ENCODE measurements at places on chromosomes 5 and 9.

GRCh38 chr5:147832541-147832940, 1.1 kb upstream of the SPINK1 start:
- no peak overlapping the region for H3K4me3 ChIP-seq
- H3K4me1 ChIP-seq = no peaks in the 10 kb centered on the region
- no peak overlapping the region for H3K27ac ChIP-seq
- no peak for DNase-seq

DNA sequence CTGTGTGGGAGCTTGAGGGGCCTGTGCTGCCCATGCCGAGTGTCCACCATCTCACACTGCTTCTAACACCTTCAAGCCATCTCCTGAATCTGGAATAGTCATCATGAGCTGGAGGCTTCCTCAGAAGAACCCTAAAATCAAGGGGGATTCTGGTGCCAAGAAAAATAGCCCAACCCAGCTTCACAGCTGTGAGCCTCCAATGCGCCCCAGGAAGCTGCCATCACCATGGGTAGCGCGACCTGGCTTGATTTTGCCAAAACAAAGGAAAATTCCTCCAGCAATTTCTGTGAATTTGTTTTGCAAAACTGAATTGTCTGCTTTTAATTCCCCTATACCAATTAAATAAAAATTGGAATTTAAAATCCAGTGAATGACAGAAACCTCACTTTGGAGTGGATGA, 6.2 kb upstream of the TIFAB start:
- no peak for DNase-seq
- H3K27me3 ChIP-seq = peaks cover 10% of the 10 kb centered on the region
- no peaks in the 10 kb centered on the region for H3K4me1 ChIP-seq
- no peak overlapping the region for H3K27ac ChIP-seq
- H3K4me3 ChIP-seq = no peak overlapping the region

- no peak for DNase-seq
- peaks cover 24% of the 10 kb centered on the region for H3K36me3 ChIP-seq
- H3K4me3 ChIP-seq = no peak overlapping the region
- no peaks in the 10 kb centered on the region for H3K4me1 ChIP-seq
Measured at GRCh38 chr5:137712139-137712667, 23.7 kb downstream of the KLHL3 start.

DNA sequence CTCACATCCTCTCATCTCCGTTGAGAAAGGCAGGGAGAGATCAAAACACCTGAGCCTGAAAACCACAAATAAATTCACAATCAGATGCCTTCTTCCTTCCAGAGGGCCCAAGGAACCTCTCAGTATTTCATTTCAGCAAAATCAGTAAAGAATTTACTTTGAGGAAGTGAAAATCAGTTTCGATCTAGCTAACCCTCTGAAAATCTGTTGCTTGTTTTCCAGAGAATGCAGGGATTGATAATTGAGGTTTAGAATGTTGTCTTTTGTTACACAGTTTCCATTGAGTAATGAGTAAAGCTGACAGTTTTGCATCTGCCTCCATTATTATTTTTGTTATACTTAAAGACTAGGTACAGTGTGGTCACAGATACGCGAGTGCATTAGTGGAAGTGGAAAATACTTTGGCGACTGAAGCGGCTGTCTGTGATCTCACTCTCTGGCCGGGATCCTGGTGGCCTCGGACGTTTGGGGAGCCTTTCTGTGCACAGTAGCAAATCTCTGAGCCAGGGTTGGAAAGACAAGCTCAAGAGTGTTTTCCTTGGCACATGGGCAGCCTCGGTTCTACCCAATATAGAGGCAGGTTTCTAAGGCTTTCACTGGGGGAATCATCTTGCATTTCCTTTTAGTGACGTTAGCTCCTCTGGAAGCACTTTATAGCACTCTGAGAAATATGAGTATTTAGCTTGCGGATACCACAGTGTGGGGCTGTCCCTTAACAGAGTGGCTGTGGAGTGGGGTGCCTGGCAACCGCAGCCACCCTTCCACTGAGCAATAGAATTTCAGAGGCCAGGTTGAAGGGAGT, 32.2 kb upstream of the ANGPTL2 start:
- DNase-seq = no peak
- no peaks in the 10 kb centered on the region for H3K27me3 ChIP-seq
- no peak overlapping the region for H3K27ac ChIP-seq
- H3K36me3 ChIP-seq = no peaks in the 10 kb centered on the region
- H3K4me3 ChIP-seq = no peak overlapping the region

DNA sequence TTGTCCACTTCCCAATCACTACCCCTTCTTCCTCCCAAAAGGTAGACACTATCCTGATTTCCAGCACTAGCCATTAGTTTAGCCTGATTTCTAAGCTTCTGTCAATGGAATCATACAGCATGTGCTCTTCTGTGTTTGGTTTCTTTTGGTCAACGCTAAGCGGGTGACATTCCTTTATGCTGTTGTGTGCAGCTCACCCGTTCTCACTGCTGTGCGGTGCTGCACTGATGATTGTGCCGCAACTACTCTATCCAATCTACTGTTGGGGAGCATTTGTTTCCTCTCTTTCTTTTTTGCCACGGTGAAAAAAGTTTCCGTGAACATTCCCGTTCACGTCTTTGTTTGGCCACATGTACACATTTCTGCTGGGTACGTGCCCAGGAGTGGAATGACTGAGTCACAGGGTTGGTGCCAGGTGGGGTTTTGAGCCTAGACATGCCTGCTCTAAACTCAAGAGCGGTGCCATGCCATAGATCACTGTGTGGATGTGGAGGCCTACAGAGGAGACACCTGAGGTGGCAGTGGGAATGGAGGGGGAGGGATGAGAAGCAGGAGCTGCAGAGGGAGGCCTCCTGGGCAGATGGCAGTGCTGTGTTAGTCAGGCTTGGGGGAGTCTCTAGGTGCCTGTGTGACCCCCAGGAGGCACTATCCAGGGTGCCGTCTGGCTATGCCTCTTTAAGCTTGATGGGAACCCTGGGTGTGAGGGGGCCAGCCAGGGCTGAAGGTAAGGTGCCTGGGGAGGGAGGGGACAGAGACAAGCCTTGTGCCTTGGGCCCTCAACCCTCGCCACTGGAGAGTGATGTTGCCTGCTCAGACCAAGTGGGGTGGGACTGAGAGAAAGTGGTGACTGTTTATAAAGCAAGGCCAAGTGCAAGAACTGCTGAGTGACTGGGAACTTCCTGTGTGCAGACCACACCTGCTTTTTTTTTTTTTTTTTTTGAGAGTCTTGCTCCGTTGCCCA, 11.4 kb upstream of the ANKRD33B start:
- no peak overlapping the region for H3K27ac ChIP-seq
- no peaks in the 10 kb centered on the region for H3K36me3 ChIP-seq
- peaks cover 17% of the 10 kb centered on the region for H3K4me1 ChIP-seq
- DNase-seq = no peak

GRCh38 chr5:90844931-90845330, 286.3 kb downstream of the ADGRV1 start:
- H3K36me3 ChIP-seq = no peaks in the 10 kb centered on the region
- H3K4me3 ChIP-seq = no peak overlapping the region
- peaks cover 11% of the 10 kb centered on the region for H3K4me1 ChIP-seq

DNA sequence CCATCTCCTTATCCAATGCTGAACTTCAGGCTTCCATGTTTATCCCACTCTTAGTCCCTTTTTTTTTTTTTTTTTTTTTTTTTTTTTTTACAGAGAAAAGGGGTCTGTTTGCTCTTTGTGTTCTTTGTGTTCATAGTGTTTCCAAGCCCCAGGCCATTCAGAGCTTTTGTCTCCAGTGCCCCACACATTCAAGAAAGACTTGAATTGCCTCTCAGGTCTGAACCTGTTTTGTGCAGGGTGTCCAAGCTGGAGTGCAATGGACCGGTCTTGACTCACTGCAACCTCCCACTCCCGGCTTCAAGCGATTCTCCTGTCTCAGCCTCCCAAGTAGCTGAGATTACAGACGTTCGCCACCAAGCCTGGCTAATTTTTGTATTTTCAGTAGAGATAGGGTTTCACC, 191.2 kb downstream of the PALM2AKAP2 start:
- H3K27ac ChIP-seq = no peak overlapping the region
- H3K36me3 ChIP-seq = no peaks in the 10 kb centered on the region
- no peak for DNase-seq

GRCh38 chr5:145068721-145069120, 766.4 kb downstream of the PRELID2 start:
- H3K36me3 ChIP-seq = no peaks in the 10 kb centered on the region
- no peak overlapping the region for H3K4me3 ChIP-seq
- H3K4me1 ChIP-seq = no peaks in the 10 kb centered on the region
- no peak overlapping the region for H3K27ac ChIP-seq
- DNase-seq = no peak
- no peaks in the 10 kb centered on the region for H3K27me3 ChIP-seq

DNA sequence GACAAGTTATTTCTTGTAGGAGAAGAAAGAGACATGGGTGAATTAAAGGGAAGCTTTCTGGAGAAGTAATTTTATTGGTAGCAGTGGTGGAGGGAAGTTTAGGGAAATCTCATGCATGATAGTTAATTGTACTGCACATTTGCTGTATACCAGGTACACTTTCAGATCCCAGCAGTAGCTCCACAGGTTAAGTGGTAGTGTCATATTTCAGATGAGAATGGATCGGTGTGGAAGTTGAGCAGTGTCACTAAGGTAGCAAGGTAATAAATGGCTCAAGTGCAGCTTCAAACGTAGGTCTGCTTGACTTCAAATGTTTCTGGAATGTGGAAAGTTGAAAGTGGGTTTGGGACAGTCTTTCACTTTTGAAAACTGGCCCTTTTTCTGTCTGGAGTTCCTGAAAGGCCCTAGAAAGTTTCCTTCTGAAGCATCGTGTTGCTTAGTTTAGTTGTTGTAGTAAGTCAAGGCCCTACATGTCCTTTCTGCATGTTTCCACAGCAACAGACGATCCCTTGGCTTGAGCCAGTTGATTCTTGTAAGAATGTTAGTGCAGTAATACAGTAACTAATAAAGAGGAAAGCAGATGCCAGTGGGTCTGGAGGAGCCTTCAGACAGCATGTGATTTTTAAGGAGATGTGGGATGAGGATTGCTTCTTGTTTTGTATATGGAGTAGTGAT, 3.7 kb downstream of the CLTA start:
- no peak for DNase-seq
- H3K27ac ChIP-seq = no peak overlapping the region
- H3K36me3 ChIP-seq = peaks cover 37% of the 10 kb centered on the region
- no peak overlapping the region for H3K4me3 ChIP-seq
- H3K27me3 ChIP-seq = peaks cover 2% of the 10 kb centered on the region

DNA sequence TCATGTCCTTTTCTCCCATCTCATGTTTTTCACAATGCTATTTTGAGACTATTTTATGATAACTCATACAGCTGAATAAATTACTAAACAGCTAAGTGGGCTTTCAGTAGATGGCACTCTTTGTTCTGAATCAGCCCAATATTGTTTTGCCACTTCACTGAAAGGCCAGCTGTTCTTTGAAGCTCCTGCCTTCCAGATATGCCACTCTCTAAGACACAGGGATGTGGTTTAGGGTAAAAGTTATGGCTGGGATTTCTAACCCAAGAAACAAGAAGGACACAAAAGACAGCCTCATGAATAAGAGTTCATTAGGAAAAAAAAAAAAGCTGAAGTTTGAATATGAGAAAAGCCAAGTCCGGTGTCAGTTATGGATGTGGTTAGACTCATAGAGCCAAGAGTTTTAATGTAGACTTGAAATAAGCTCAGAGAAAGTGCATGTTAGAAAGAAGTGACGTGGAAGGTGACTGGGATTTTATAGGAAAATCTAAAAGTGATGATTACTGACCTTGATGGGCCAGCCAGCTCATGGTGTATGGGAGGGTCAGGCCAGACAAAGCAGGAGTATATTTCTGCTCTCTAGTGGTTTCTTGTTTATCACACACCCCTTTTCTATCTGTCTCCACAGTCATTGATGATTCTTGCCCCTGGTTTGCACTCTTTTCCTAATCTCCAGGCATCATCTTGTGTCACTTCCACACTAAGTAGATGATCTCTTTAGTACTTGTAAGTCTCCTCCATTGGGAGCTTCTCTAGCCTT, 488.5 kb downstream of the NR2F1-AS1 start:
- DNase-seq = no peak
- H3K27ac ChIP-seq = no peak overlapping the region
- peaks cover 4% of the 10 kb centered on the region for H3K27me3 ChIP-seq
- H3K36me3 ChIP-seq = no peaks in the 10 kb centered on the region
- H3K4me3 ChIP-seq = no peak overlapping the region

GRCh38 chr9:88090151-88090581, 48.1 kb downstream of the SPATA31C2 start:
- no peak for DNase-seq
- H3K36me3 ChIP-seq = no peaks in the 10 kb centered on the region
- no peak overlapping the region for H3K27ac ChIP-seq
- no peak overlapping the region for H3K4me3 ChIP-seq

- peaks cover 4% of the 10 kb centered on the region for H3K4me1 ChIP-seq
- no peaks in the 10 kb centered on the region for H3K36me3 ChIP-seq
- H3K4me3 ChIP-seq = no peak overlapping the region
- no peak overlapping the region for H3K27ac ChIP-seq
- no peaks in the 10 kb centered on the region for H3K27me3 ChIP-seq
- no peak for DNase-seq
Measured at GRCh38 chr9:136304456-136304855, 562 bp upstream of the CCDC187 start.

DNA sequence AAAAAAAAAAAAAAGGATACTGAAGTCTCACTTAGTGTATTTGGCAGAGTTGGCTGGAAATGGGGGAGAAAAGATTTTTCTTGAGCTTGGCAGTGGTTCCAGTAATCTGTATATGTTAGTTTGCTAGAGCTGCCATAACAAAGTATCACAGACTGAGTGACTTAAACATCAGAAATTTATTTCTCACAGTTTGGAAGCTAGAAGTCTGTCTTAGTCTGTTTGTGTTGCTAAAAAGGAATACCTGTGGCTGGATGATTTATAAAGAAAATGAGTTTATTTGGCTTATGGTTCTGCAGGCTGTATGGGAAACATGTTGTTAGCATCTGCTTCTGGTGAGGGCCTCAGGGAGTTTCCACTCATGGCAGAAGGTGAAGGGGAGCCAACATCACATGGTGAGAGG, 89.6 kb upstream of the CEP78 start:
- H3K27ac ChIP-seq = no peak overlapping the region
- no peak overlapping the region for H3K4me3 ChIP-seq
- H3K4me1 ChIP-seq = no peaks in the 10 kb centered on the region
- H3K27me3 ChIP-seq = no peaks in the 10 kb centered on the region
- H3K36me3 ChIP-seq = peaks cover 2% of the 10 kb centered on the region

GRCh38 chr5:56147659-56148230, 85.4 kb downstream of the ANKRD55 start:
- no peaks in the 10 kb centered on the region for H3K36me3 ChIP-seq
- DNase-seq = no peak
- peaks cover 2% of the 10 kb centered on the region for H3K27me3 ChIP-seq
- no peak overlapping the region for H3K27ac ChIP-seq
- H3K4me3 ChIP-seq = no peak overlapping the region

DNA sequence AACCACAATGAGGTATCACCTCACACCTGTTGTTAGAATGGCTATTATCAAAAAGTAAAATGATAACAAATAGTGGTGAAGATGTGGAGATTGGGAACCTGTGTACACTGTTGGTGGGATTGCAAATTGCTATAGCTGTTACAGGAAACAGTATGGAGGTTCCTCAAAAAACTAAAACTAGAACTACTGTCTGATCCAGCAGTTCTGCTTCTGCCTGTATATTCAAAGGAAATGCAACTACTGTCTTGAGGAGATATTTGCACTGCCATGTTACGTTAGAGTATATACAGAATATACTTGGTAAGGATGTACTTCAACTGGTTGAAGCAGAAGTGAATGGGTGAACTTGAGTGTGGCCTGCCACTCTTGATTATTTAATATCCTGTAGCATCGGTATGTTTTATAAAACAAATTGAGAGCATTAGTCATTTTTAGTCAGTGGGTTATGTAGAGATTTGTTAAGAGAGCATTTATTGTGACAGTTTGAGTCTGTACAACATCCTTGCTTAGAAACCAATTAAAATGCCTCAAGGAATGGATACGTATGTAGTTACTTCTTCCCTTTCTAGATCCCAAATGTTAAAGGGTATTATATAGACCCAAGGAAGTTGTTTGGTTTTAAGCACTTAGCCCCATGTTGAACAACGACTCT, 37.5 kb downstream of the ZCCHC7 start:
- H3K36me3 ChIP-seq = peaks cover 62% of the 10 kb centered on the region
- H3K27ac ChIP-seq = no peak overlapping the region
- no peak overlapping the region for H3K4me3 ChIP-seq
- no peak for DNase-seq
